Islet precursor cell (in vitro differentiated cells): ENCODE measurements at places on chromosomes 7 and 10.
A peak's percentile ranks its signal among the peaks of the same experiment; 100 is the strongest.

GRCh38 chr7:96118449-96119001 is 203.4 kb downstream of the SLC25A13 start:
- peak; percentile 84 for DNase-seq

DNA sequence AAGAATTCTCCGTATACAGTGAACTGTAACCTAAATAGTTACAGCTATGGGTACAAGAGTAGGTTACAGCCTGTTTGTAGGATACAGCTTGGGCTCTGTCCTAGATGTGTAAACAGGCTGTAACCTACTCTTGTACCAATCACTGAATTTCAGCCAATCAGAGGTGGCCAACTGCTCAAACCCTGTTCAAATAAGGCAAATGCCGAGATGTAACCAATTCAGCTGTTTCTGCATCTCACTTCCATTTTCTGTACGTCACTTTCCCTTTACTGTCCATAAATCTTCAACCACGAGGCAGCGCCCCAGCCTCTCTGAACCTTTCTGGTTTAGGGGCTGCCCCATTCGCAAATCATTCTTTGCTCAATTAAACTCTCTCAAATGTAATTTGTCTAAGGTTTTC is 8.3 kb upstream of the MMP21 start:
- DNase-seq: no peak

DNA sequence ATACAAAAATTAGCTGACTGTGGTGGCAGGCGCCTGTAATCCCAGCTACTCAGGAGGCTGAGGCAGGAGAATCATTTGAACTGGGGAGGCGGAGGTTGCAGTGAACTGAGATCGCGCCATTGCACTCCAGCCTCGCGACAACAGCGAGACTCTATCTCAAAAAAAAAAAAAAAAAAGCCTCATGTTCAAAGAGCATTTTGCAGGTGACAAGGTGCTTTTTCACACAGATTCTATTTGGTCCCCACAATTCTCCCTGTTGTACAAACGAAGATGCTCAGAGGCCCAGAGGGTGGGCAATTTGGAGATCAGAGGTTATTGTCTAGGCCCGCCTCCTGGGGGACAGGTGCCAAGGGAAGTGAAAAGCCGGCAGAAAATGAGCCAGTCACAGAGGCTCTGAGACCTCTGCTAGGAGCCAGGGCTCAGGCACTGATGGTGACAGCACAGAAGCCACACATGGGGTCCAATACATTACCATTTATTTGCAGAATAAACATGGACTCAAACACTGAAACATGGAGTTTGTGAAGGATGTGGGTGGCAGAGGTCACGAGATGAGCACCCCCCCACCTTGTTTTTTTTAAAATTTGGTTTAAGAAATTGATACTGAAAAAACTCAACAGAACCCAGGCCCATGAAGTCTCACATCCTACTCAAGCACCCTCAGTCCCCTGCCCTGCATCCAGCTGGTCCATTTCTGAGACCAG is 882 bp upstream of the GAL3ST4 start:
- DNase-seq: no peak

GRCh38 chr7:139321071-139321745 is 19.9 kb upstream of the FMC1 start:
- peak; percentile 67 for DNase-seq

DNA sequence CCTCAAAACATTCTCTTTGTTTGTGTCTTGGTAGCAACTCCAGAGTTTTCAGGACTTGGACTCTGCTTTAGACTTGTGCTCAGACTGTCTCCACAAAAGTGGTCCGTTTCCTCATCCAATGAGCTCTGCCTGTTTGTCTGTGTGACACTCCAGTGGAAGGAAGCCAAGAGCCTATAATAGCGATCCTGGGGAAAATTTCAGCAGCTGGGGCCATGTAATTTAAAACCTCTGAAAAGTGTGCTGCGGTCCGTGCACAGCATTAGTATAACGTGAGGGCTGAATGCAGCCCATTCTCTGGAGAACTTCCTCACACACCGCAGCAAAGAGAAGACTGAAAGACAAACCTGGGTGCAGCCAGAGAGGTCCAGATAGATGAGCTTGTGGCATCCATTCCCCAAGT is at the start of gene LRRC17:
TSS of gene LRRC17 (plus strand) at position 259 of the 400 bp plus-strand sequence. CDS start 20,914 bp downstream, outside the sequence.
- DNase-seq: no peak

DNA sequence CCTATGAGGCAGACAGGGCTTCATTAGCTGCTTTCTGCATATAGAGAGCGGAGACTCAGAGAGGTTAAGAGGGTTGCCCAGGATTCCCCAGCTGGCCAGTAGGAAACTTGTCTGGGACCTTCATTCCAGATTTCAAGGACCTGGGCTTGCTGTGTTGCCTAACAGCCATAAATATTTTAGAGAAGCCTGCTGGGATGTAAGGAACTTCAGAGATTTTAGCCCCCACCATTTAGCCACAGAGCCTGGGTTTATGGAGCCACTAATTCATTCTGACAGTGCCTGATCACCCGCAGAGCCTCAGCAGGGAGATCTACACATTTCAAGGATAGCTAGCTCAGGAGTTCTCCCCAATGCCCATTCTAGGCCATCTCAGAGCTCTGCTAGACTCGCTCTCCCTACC is 56.6 kb upstream of the TRUB1 start:
- DNase-seq: peak; percentile 76

- DNase-seq: no peak
Observed at GRCh38 chr10:88659725-88660597, 4.3 kb upstream of the LIPF start.

DNA sequence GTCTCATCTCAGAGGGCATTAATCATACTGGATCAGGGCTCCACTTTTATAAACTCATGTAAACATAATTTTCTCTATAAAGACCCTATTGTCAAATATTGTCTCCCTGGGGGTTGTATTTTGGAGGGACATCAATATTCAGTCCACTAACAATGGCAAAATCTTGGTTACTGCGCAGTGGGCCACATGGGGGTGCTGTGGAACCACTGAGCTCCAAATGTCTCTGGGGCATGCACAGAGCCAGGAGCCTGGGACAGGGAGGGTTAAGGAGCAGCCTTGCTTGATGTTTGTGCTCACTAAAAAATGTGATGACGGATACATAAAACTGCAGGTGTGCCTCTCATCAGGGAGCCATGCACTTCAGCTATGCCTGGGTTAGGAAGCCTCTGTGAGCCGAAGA is 62.1 kb upstream of the PRSS58 start:
- DNase-seq: no peak

DNA sequence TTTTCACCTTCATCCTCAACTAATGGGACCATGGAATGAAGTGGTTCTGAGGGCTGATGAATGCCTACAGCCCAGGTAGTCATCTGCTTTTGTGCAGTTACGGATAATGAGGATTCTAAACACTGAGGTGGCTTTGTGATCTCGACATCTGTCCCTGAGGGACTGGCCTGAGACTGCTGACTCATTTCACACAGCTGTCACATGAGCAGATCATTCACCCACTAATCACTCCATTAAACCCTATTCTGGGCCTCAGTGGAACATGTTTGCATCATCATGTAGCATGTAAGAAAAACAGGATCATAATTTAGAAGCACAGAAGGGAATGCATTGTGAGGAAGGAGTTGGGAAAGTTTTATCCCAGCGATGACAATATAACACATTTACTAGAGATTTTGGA is 79.4 kb upstream of the FEZF1 start:
- DNase-seq: peak; percentile 78

DNA sequence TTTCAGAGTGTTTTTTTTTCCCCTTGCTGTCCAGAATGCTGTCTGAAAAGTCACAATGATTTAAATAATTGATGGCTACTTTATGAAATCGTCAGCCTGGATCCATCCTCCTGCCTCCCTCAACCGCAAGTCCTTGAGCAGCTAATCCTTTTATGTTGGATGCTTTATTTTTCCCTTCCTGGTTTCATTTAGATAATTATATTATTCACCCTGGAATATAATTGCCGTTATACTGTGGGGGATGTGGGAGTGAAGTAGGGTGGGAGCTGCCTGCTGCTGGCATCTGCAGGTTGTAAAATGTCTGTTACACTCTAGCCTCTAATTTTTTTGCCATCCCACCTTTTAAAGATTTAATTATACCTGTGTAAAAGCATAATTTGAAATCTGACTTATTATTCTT is 290.5 kb upstream of the LRGUK start:
- DNase-seq: no peak

DNA sequence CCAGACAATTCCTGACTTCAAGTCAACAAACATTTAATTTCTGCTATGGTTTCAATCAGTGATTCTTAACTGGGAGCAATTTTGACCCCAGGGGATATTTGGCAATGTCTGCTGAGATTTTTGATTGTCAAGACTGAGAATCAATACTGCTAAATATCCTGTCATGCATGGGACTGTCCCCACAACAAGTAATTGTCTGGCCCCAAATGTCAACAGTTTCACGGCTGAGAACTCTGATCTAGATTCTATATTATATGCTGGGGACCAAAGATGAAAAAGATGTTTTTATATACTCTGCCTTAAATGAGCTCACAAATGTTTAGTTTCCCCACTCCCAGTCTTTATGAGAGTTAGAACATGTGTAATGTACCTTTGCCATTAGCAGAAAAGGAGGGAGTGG is 19.2 kb downstream of the ANKRD7 start:
- no peak for DNase-seq

GRCh38 chr7:128913870-128914565 is 3.5 kb upstream of the KCP start:
- peak; percentile 49 for DNase-seq
